ENCODE measurements at places on chromosomes 6 and 20. TPM values are rescaled to one million over a fixed set of nuclear protein-coding genes. Genes with fewer than 3 reads are reported as not detected.

GRCh38 chr20:16675001-16675564 is 54.7 kb upstream of the SNRPB2 start:
- DNase-seq: no peak

The CDC25B gene
- 15.3 TPM for total RNA-seq

DNA sequence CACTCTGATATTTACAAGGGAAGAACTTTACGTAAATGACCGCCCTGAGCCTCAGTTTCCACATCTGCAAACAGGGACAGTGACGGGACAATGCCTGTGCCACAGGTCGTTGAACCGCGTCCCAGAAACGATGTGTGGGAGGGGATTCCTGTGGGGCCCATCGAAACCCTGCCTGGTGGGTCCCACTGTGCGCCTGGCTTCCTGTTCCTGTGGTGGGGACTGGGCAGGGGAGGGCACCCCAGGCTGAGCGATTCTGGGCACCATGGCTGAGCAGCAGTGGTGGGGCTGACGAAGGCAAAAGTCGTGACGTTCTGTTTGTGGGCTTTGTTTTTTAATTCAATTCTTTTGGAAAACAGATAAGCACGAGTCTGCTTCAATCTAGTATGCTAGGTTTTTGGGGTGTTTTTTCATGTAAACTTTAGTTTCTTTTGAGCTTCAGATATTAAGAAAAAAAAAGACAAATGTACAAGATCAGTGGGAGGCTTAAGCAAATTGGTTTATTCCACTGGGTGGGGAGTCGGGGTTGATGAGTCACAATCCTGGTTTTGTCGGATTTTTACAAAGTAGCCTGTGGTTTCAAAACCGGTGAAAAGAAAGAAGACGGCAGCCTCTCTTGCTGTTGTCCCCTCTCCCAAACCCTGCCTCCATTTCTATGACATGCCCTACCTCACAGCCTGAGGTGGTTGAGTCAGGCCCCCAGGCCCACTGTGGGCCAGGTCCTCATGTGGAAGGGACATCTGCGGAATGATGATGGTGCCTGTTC is 40.4 kb downstream of the GNAS-AS1 start:
- no peak for DNase-seq

DNA sequence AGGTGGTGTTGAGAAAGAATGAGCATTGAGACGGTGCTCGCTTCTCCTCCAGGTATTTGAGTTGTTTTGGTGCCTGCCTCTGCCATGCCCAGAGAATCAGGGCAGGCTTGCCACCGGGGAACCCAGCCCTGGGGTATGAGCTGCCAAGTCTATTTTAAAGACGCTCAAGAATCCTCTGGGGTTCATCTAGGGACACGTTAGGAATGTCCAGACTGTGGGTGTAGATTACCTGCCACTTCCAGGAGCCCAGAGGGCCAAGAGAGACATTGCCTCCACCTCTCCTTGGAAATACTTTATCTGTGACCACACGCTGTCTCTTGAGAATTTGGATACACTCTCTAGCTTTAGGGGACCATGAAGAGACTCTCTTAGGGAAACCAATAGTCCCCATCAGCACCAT is 28.3 kb downstream of the SAYSD1 start:
- DNase-seq: no peak

The MOG gene
- not detected for total RNA-seq

- DNase-seq: no peak
Measured at GRCh38 chr6:116783852-116784251, 18.3 kb upstream of the FAM162B start.

GRCh38 chr6:12749531-12750379 is 33.2 kb downstream of the PHACTR1 start:
- DNase-seq: no peak

GRCh38 chr20:54070187-54070987 is at the start of gene BCAS1:
Gene BCAS1, minus strand, starts transcription at chr20:54070594. Its CDS starts 11,876 bp downstream, at chr20:54058718.
- DNase-seq: no peak

The ANKRD6 gene
- total RNA-seq: not detected

The OLIG3 gene
- not detected for total RNA-seq

DNA sequence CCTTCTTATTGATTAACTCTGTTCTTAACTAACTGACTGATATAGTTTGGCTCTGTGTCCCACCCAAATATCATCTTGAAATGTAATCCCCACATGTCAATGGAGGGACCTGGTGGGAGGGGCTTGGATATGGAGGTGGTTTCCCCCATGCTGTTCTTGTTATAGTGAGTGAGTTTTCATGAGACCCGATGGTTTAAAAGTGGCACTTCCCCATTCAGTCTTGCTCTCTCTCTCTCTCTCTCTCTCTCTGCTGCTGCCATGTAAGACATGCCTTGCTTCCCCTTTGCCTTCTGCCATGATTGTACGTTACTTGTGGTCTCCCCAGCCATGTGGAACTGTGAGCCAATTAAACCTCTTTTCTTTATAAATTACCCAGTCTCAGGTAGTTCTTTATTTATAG is 81.8 kb upstream of the SPACA1 start:
- no peak for DNase-seq

The MACROD2 gene
- 0.04 TPM for total RNA-seq

DNA sequence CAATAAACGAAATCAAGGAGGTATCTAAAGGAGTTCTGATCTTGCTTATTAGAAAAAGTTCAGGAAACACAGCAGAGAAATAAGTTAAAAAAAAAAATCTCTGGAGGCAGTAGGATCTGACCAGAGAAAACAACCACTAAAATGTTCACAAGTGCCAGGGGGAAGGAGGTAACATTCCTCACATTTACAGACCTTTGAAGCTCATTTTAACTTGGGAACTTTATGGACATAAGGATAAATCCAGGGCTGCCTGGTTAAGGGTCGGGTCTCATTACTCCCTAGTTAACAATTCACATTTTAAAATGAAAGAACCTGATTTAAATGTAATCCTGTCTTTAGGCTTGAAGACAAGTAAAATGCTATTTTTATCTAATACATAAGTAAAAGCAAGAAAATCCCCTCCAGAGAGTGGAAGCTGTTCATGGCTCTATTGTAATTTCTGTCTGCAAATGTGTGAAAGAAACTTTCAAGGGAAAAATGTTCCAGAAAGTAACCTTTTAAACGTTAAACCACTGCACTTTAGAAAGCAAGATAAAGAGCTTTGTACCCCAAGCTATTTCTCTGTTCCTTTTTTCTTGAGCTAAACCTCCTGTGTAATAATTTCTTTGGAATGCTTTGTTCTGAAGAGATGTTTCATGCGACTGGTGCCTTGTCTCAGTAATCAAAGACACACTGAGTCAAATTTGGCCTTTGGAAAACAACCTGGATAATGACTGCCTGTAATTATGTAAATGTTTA is 38.2 kb downstream of the MYLIP start:
- DNase-seq: no peak

The SLC17A1 gene
- total RNA-seq: not detected

The TMEM200A gene
- not detected for total RNA-seq

DNA sequence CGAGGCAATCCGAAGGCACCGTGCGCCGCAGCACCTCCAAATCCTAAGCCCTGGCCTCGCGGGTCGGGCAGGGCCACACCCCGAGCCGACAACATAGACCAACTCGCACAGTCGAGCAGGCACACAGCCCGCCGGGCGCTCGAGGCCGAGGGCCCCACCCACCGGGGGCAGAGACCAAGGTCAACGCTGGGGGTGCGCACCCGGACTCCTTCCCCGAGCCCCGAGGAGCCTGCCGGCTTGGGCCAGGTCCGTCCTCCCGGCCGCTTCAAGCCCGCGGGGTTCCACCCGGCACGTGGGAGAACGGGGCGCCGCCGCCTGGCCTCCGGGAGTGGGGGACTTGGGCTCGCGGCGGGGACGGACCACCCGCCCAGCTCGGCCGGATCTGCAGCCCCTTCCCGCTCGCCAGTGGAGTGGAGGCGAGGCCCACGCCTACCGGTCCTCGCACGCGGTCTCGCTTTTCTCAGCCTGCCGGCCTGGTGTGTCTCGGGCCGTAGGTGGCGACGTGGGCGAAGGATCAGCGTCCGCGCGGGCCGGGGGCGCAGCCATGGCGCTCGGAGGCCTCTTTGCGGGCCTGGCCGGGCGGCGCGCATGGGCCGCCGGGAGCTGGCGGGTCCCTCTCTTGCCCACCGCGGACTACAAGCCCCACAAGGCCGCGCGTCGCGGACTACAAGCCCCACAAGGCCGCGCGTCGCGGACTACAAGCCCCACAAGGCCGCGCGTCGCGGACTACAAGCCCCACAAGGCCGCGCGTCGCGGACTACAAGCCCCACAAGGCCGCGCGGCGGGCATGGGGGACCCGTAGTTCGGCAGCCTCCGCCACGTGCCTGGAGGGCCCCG is at the start of gene UCKL1:
Gene UCKL1 (minus strand): TSS at position 590 of the 837 bp plus-strand sequence. CDS start 44 bp downstream, at position 546.
- peak; percentile 94 for DNase-seq

The SIRPG gene
- total RNA-seq: not detected

DNA sequence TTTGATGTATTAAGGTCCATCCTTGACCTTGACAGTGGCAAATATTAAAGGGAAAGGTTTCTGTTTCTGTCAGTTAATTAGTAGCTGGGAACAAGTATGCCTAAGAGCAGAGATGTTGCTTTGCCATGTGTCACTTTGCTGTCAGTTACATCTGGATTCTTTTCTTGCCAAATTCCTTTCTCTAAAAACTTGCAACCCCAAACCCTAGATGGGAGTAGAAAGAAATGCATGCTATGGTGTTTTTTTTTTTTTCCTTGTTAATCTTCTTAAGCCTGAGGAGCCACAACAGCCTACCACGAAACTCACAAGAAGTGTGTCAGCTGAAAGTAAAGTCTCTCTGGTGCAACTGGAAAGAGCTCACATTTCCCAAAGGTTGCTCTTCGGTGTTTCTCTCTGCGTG is 18.0 kb upstream of the CLDN20 start:
- no peak for DNase-seq

GRCh38 chr20:39298121-39298520 is 336.0 kb downstream of the DHX35 start:
- DNase-seq: no peak

- no peak for DNase-seq
Measured at GRCh38 chr20:57008217-57008616, 258.2 kb downstream of the BMP7 start.

DNA sequence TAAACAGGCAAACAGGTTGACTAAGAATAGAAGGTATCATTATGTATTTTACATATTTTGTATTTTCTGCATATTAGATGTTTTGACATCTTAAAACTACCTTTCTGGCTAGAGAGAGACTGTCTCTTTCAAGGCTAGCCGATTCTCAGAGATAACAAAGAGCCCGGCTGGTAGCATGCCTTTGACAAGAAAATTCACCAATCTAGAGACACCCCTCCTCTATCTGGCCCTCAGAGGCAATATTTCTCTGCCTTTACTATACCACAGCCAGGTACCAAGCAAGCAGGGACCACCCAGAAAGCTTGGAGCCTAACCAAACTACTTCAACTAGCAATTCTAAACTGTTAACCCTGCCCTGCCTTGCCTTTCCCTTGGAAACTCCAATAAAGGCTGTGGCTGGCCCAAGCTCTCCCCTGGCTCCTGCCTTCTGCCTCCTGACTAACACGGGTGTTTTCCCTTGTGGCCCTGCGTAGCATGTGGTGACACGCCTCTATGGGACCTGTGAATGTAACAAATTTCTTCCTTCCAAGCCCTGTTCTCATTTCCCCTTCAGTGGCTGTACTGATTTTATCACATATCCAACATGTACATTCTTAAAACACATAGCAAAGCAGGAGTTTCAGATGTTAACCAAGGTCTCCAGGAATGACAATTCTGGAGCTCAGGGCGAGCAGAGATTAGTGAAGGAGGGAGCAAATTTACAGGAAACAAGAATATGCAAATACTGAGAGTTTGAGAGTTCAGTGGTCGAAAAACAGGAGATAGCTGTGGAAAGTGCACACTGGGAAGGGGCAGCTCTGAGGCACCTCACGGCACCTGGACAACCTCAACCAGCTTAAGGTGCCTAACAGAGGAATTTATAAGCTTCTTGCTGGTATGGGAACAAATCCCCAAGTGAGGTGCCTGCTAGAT is 120.8 kb downstream of the BACH2 start:
- DNase-seq: no peak

DNA sequence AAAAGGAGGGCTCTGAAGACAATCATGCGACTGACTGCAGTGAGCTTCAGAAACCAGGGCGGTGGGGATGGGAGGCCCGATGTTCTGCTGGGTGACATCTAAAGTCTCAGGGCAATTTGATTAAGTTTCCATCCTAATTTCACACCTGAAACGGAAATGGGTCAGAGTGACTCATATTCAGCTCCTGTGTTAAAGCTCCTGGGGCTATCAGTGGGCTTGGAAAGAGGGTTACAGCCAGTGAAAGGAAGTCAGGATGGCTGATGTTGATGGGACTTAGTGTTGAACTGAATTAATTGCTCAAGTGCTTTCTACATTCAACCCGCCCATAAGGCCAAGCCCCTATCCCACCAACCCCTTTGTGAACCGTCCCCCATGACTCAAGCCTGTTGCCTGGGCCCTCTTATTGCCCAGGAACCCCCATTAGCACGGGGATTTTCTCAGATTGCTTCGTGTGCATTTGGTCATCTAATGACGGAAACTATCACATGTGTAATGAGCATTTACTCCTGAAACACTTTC is 47.1 kb upstream of the TBC1D7 start:
- peak; percentile 78 for DNase-seq

The PHACTR1 gene
- 8.3 TPM for total RNA-seq

DNA sequence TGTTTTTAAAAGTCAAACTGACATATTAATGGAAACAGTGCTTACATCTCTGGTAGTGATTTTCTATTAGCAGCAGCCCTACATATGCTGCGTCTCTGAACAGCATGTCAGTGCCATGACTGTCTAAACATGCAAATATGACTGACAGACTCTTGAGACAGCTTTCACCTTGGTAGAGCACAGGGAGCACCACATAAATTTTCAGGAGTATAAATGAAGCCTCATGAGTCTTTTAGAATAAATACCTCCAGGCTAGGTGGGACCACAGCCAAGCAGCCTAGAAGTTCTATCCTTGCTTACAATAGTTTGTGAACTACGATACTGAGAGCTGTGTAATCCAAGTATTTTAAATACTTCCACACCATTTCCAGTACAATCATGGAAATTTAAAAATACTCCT is 410.7 kb upstream of the RUNX2 start:
- DNase-seq: no peak

The KCNK5 gene
- not detected for total RNA-seq

The ZC2HC1B gene
- total RNA-seq: not detected

GRCh38 chr6:43075670-43076463 is at the start of gene PTK7:
Gene PTK7, plus strand, starts transcription at chr6:43076314. Its CDS starts 175 bp downstream, at chr6:43076489.
- DNase-seq: peak; percentile 73

The LY6G5C gene
- 0.51 TPM for total RNA-seq

GRCh38 chr20:60123096-60123495 is 164.9 kb downstream of the CDH26 start:
- no peak for DNase-seq

- no peak for DNase-seq
Measured at GRCh38 chr6:17219098-17219497, 62.1 kb upstream of the RBM24 start.

DNA sequence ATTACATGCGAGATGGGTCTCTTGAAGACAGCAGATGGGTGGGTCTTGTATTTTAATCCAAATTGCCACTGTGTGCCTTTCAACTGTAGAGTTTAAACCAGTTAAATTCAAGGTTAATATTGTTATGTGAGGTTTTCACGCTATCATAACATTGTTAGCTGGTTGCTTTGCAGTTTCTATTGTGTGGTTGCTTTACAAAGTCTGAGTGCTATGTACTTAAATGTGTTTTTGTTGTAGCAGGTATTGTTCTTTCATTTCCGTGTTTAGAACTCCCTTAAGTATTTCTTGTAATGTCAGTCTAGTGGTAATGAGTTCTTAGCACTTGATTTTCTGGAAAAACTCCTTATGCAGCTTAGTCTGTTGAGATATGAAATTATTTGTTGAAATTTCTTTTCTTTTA is 193.3 kb downstream of the MOXD1 start:
- no peak for DNase-seq

The AK9 gene
- total RNA-seq: 1.5 TPM

The HLA-DPB1 gene
- 601 TPM for total RNA-seq

The CTCFL gene
- not detected for total RNA-seq
